ENCODE measurements at places on chromosomes 2 and 18.

GRCh38 chr2:54853616-54854310 lies 130.3 kb downstream of the EML6 start:
- DNase-seq, result no peak
- no peaks in the 10 kb centered on the region for H3K36me3 ChIP-seq
- H3K27ac ChIP-seq, result no peak overlapping the region
- H3K4me1 ChIP-seq, result no peaks in the 10 kb centered on the region

DNA sequence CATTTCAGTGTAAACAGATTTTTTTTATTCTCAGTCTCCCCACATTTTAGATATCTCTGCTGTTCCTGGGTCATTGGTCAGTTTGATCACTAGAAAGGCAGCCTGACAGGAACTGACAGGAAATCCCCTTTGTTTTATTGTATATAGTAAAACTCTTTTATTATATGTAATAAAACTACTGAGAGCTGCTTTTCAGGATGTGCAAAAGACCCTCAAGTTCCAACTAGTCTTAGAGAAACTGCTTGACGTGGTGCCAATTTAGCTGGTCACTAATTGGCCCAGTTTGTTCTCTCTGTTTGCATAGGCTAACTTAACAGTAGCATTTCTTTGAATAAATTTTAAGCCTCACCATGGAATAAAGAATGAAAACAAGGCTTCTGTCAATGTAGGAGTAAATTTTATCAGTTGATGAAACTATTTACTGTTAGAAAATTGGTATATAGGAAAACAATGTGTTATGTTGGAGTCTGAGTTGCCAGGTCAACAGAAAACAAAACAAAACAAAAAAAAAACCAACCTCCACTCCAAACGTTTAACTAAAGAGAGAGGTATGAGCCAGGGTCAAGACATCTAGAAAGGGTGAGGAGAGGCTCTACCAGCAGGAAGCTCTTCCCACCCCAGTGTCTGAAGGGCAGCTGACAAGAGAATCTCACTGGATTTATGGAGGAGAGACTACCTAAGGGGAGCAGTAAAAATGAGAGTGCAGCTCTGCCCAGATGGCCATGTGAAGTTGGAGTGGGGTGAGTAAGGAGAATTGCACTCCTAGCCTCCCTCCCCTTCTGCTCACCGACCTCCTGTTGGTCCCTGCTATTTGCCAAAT lies 184.6 kb downstream of the ST6GAL2 start:
- no peak overlapping the region for H3K27ac ChIP-seq
- H3K4me1 ChIP-seq, result no peaks in the 10 kb centered on the region
- no peaks in the 10 kb centered on the region for H3K36me3 ChIP-seq
- no peaks in the 10 kb centered on the region for H3K27me3 ChIP-seq
- DNase-seq, result no peak

GRCh38 chr18:58180738-58181353 lies 136.8 kb downstream of the NEDD4L start:
- DNase-seq, result peak; percentile 34
- peaks cover 7% of the 10 kb centered on the region for H3K27me3 ChIP-seq

- H3K27me3 ChIP-seq, result no peaks in the 10 kb centered on the region
- H3K4me1 ChIP-seq, result no peaks in the 10 kb centered on the region
- no peak overlapping the region for H3K4me3 ChIP-seq
- H3K36me3 ChIP-seq, result no peaks in the 10 kb centered on the region
These were observed 23.2 kb upstream of the SLC35F6 start for GRCh38 chr2:26740890-26741302.

GRCh38 chr2:233676046-233676445 lies 4.3 kb downstream of the UGT1A9 start:
- H3K27me3 ChIP-seq, result no peaks in the 10 kb centered on the region
- DNase-seq, result no peak

DNA sequence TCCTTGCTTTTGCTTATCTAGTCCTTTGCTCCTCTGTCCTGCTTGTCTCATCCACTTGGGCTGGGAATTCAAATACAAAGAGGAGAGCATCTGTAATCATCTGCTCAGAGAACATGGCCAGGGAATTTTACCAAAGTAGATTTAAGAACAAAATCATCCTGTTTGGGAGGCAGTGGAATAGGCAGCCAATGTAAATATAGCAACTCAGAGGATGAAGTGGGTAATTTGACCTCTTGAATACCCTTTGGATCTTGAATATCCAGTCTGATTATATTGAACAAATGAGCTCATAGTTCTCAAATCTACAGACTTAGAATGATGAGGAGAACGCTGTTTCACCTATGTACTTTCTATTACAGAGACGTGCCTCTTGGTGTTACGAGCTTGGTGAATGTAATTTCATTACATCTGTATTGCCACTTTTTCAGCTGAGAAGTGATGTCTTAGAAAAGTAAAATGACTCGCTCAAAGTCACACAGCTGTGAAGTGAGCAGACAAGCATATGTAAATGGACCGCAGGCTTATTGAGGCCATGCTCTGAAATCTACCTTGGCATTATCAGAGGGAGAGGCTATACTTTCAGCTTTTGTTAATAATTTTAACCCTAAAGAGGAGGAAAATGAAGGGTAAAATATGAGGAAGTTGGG lies 266.3 kb downstream of the MTX2 start:
- H3K27me3 ChIP-seq, result no peaks in the 10 kb centered on the region
- no peaks in the 10 kb centered on the region for H3K4me1 ChIP-seq
- H3K27ac ChIP-seq, result no peak overlapping the region
- no peak for DNase-seq
- no peak overlapping the region for H3K4me3 ChIP-seq
- no peaks in the 10 kb centered on the region for H3K36me3 ChIP-seq

DNA sequence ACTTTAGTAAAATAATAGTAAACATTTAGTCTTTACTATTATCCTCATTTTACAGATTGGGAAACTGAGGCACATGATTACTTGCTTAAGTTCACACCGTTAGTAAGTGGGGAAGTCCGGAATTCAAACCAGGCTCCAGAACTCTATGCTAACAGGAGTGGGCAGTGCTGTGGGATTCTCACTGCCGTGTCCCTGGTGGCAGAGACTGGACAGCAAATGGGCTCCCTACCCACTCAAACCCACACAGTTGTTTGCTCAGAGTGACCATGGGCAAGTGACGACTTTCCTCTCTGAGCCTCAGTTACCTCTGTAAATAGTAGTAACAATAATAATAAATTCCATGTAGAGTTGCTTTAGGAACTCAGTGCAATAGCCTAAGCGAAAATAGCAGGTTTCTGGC lies 24.0 kb downstream of the MAIP1 start:
- H3K36me3 ChIP-seq, result no peaks in the 10 kb centered on the region

DNA sequence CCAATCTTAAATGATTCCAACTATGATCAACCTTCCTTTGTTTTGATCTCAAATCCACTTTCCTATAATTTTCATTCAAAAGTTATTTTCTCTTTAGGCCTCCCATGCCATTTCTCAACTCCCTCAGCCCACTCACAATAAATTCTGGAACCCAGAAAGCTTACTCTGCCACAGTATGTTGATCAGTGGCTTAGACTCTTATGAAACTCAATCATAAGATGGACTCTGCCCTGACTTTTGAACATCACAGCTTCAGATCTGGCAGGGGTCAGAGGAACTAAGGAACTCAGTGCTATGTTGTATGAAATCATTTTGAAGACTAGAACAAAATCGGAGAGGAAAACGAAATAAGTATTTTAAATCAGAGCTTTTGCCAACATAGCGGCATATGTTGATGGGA lies 59.8 kb upstream of the LGALSL start:
- H3K4me1 ChIP-seq, result no peaks in the 10 kb centered on the region
- no peak overlapping the region for H3K27ac ChIP-seq
- DNase-seq, result no peak
- no peak overlapping the region for H3K4me3 ChIP-seq
- H3K36me3 ChIP-seq, result no peaks in the 10 kb centered on the region
- H3K27me3 ChIP-seq, result no peaks in the 10 kb centered on the region

DNA sequence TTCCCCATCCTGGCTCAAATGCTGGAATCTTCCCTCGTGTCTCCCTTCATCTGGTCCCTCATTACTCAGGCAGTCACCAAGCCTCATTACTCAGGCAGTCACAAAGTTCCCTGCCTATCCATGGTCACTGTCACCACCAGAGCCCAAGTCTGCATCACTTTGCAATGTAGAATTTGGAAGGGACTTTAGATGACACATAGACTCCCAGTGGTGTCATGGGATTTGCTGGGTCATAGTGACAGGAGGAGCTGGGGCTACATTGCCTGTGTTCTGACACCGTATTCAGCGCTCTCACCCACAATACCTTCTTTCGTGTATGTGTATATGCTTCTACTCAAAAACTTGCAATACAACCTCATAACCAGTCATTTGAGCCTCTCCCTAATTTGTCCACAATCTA lies 2.1 kb upstream of the EMILIN1 start:
- no peaks in the 10 kb centered on the region for H3K36me3 ChIP-seq
- no peak overlapping the region for H3K4me3 ChIP-seq
- H3K4me1 ChIP-seq, result no peaks in the 10 kb centered on the region

- no peak overlapping the region for H3K4me3 ChIP-seq
- no peak for DNase-seq
- no peak overlapping the region for H3K27ac ChIP-seq
- H3K36me3 ChIP-seq, result no peaks in the 10 kb centered on the region
These were observed 269.2 kb upstream of the HDAC4 start for GRCh38 chr2:239669899-239670460.

DNA sequence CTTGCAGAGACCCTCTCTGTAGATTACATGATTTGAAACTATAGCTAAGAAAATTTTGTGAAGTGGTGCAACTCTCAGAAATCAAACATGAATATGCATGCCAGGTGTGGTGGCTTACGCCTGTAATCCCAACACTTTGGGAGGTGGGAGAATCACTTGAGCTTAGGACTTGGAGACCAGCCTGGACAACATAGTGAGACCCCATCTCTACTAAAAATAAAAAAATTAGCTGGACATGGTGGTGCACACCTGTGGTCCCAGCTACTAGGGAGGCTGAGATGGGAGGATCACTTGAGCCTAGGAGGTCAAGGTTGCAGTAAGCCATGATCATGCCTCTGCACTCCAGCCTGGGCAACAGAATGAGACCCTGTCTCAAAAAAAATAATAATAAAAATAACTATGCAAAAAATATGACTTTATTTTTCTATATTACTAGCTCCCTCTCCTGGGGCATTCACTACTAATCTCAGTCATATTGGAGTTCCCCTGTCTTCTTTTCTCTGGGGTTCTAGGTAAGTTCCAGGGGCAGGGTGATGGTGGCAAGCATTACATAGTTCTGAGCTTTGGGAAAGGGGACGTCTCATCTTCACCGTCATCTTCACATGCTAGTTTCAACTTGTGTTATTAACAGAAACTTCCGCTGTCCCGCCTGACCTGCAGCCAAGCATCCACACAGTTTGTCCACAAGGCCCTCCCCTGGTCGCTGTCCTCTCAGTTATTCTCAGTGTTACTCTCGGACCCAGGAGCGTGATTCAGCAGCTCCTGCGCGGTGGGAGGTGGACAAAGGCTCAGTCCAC lies 96.8 kb upstream of the MBOAT2 start:
- H3K27me3 ChIP-seq, result no peaks in the 10 kb centered on the region
- no peak for DNase-seq
- H3K27ac ChIP-seq, result no peak overlapping the region
- H3K36me3 ChIP-seq, result no peaks in the 10 kb centered on the region

DNA sequence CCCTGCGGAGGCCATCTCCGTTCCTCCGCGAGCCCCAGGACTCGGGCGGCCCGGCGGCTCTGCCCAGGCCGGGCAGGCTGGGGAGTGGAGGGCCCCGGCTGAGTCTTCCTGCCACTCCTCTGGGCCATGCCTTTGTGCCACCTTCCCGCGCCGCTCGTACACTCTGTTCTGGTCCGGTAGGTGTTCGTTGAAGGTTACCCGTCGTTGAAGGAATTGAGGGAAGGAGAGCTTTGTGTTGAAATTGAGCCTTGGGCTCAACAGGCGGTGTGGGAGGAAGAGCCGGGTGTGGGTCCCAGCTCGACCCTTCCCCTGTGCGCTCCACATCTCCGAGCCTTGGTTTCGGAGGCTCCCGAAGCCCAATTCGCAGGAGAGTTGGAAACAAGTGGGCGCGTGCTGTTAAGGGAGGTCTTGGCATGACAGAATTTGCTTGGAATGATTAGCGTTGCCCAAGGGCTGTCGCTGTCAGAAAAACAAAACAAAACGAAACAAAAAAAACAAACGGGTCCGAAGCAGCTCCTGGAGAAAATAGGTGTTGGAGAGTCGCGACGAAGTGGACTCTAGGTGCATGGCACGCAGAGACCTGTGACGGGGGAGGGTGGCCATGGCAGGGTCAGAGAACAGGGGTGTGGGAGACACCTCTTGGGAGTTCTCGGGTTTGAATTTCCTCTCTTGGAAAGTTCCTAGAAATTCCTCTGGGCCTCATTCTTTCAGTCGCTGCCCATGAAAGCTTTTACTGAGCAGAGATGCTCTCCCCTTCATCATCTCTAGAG lies 1.2 kb upstream of the MZT2A start:
- H3K4me3 ChIP-seq, result peak overlapping the region; percentile 94
- H3K27ac ChIP-seq, result peak overlapping the region; percentile 90
- H3K36me3 ChIP-seq, result no peaks in the 10 kb centered on the region
- no peak for DNase-seq
- peaks cover 29% of the 10 kb centered on the region for H3K4me1 ChIP-seq
- no peaks in the 10 kb centered on the region for H3K27me3 ChIP-seq

Data from tibial artery (tissue), 4 donors.